PC-9 (cell line): ENCODE measurements at places on chromosomes 2 and 18.

GRCh38 chr2:63651861-63652651 is 63.3 kb downstream of the MDH1 start:
- DNase-seq = no peak

DNA sequence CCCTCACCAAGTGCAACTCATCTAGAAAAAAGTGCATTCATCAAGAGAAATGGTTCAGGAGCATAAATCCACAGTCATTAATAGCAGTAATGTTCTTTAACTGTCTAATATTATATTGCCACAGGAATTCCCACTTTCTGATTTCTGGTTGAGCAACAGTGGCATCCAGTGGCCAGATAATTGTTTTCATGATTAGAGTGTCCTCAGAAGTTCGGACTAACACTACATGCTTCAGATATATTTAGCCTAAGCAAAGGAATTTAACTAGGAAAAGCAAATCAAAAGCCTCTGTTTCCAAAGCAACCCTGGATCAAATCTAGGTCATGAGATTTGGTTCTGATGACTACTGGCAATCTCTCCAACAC is 9.8 kb upstream of the ERBB4 start:
- no peak for DNase-seq

DNA sequence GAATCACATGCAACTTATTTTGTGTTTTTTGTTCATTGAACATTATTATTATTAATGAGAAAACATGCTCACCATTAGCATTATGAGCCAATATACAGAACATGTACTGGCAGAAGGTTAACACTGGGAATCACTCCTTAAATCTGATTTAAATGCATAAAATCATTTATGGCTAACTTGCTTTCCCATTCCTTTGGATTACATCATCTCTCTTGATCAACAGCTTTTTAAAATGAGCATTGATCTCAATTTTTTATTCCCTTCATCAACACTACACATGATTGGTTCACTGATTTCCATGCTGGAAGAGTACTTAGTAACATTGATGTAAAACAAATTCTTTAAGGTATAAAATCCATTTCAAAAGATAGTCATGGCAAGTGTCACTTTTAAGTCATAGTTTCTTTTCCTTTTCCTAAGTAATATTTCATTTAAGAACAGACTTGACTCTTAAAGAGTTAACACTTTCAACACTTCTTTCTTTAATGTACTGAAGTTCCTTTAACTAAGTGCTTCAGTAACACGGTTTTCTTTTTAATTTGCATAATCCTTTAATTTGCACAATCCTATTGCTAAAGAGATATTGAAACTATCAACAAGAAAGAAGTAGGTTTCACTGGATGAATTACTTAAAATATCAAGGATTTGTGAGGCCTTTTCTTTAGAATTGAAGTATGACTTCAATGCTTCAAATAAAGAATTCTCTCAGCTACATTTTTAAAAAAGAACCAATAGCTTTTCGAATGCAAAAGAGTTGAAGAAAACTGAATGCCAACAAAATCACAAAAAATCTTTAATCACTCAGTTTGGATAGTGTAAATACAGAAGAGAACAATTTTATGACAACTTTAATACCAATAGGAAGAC is 24.9 kb upstream of the BUB1 start:
- DNase-seq = no peak

GRCh38 chr18:44876024-44876423 is 195.3 kb downstream of the SETBP1 start:
- no peak for DNase-seq

GRCh38 chr2:237615631-237616249 is 11.6 kb upstream of the LRRFIP1 start:
- no peak for DNase-seq

- no peak for DNase-seq
Observed at GRCh38 chr2:176079831-176080539, 3.8 kb downstream of the EVX2 start.

DNA sequence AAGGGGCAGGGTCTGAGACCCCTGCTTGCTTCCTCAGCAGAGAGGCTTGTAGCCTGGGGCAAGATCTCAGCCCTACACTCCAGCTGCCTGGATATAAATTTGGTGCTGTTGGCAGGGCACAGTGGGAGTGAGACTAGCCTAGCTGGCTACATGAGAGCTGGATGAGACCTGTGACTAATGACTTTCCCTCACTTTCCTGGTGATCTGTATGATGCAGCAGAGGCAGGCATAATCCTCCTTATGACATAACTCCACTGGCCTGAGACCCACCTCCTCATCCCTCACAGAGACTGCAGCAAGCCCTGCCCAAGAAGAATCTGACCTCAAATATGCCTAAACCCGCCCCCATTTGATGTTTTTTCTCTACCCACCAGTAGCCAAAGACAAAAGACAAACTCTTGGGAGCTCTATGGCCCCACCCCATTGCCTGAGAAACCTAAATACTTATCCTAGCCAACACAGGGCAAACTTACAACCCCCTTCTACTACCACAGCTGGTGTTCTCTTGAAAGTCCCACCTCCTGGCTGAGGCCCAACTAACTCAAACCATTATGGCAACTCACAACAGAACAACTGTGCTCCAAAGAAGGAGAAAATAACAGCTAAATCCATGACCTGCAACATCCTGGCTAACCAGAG is 102.7 kb downstream of the NR4A2 start:
- no peak for DNase-seq

DNA sequence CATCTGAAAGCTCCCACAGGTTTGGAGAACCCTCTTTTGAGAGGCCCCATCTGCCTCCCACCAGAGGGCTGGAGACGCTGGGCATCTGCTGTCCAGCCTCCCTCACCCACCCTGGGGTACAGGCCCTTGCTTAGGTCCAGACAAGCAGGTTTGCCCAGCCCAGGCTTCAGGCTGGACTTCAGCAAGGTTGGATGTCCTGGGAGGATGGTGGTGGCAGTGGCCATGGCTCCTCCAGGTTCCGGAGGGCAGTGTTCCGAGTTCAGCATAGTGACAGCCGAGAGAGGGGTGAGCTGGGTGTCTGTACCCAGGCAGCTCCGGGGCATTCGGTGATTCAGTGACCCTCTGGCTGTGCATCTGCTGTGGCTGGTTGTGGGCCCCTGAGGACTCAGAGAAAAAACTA is 58.2 kb upstream of the HDAC4 start:
- DNase-seq = no peak

DNA sequence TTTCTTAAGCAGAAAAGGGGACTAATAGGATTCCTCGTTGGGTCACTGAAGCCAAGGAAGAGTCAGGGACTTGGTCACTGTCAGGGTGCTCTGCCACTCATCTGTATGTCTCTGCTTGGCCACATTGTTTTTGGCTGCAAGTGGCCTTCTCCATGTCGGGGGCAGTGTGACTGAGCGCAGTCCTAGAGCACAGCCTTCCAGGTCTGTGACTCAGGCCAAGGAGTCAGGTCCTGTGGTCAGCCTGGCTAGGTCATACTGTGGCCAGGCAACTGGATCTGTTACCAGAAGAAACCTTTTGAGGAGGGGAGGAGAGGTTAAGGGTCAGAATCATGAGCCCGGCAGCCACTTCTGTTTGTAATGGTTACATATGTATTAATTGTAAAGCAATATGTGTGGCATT is 61.3 kb downstream of the GALNT1 start:
- DNase-seq = no peak

DNA sequence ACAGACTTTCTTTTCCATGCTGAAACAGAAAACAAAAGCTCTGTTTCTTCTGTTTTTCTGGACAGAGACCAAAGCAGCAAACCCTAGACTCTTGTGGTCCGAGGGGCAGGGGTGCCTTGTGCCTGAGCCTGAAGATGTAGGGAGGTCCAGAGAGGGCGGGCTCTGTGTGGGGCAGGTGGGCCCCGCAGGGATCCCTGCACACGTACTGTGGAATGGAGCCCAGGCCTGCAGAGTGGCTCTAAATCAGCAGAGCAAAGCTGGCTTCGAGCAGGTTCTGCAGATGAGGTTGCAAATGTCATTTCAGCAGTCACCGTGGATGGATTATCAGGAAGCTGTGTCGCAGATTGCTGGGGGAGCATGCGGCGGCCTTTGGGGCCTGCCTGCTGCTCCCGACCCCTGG is 438.6 kb downstream of the RNF144A start:
- no peak for DNase-seq

- no peak for DNase-seq
Observed at GRCh38 chr2:219252570-219252899, 508 bp upstream of the TUBA4B start.

DNA sequence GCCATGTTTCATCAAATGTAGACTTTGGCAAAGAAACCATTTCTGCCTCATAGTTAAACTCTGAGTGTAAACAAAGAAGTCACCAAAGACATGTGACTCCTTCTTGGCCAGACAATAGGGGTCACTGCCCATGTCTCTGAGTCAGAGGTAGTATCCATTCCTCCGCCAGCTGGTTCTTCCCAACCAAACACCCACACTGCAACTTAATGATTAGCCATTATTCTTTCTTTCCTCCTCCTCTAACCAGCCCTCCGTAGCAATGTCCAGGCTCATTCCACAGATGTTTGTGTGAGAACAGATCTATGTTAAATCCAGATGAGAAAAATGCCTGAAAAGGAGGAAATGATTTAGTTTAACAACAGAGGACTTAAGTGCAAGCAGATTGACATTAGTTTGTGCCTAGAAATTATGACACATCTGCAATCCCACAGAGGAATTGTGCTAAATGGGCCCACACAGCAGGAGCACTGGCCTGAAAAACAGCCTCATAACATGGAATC is 127.9 kb upstream of the SH3BP4 start:
- peak; percentile 92 for DNase-seq

GRCh38 chr2:183117226-183117625 is 7.0 kb upstream of the NUP35 start:
- no peak for DNase-seq

- no peak for DNase-seq
Observed at GRCh38 chr18:74832999-74833398, 235.3 kb downstream of the ZNF407 start.
